ENCODE measurements at places on chromosomes 5 and 9. TPM values are rescaled to one million over a fixed set of nuclear protein-coding genes. Genes with fewer than 3 reads are reported as not detected.

- DNase-seq = no peak
These were observed 1.4 kb downstream of the GPX3 start for GRCh38 chr5:151021746-151022145.

DNA sequence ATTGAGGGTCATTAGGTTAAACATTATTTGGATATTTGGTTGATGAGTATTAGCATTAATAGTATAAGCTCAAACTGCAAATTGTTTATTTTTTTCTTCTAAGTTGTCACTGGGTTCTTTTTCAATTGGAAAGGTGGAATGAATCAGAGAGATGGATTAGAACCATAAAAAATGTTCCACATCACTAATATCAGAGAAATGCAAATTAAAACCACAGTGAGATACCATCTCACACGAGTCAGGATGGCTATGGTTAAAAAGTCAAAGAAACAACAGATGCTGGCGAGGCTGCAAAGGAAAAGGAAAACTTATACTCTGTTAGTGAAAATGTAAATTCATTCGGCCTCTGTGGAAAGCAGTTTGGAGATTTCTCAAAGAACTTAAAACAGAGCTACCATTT, 122.8 kb downstream of the CCDC192 start:
- peak; percentile 14 for DNase-seq

DNA sequence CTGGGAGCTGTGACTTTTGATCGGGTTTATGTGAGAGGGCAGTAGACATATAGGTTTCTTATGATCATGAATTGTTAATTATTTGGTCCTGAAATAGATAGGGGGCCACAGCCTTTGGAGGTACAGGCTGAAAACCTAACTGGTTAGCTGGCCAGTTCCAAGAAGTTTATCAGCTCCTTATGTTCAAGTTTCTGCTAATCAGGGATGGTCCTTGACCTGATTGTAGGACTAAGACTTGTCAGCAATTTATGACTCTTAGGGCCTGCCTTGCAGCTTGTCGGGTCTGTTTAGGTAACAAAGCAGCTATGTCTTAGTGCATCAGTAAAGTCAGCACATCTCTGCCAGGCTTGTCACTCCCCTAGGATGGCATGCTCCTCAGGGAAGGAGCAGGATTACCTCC, 151.8 kb upstream of the RUSC2 start:
- DNase-seq = no peak

- no peak for DNase-seq
These were observed 177.9 kb downstream of the TSSK1B start for GRCh38 chr5:113256671-113257452.

Gene INSYN2B
- 7.8 TPM for total RNA-seq

Gene TNIP1
- total RNA-seq = 74.2 TPM

Data from MG63 (cell line).